ENCODE measurements at places on chromosomes 11 and 22.

- DNase-seq, result no peak
Observed at GRCh38 chr11:132648851-132649250, 883.5 kb downstream of the OPCML start.

GRCh38 chr11:26573896-26574295 is 1.8 kb upstream of the MUC15 start:
- DNase-seq, result no peak

DNA sequence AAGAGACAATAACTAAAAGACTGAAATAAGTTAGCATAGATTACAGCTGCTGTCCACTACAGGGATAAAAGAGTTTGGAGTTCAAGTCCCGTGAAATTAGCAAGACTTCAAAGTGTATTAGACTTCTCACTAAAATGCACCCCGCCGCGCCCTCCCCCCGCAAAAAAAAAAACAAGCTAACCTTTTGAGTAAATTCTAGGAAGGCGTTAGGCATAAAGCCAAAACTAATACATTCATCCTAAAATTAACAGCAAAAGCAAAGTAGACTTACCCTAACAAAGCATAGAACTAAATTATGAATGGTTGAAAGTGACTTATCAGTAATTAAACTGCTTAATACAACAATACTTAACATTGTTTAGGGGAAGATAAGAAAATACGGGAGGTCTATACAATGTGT is 581.0 kb upstream of the CHORDC1 start:
- no peak for DNase-seq

DNA sequence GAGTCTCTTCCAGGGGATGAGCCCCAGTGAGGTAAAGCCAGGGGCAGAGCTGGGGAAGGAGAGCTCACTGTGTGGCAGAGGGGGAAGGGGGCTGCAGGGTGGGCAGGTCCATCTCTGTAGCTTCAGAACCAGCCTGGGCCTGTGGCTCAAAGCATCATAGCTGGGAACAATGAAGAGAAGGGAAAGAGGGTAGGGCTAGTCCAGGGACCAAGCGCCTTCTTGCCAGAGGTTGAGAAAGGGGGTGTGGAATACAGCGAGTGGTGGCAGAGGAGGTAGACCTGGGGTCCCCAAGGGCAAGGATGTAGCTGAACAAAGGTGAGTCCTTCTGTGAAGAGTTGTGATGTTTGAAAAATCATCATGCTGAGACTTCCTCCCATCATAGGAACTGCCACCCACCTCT is 1.2 kb upstream of the PLA2G3 start:
- no peak for DNase-seq

DNA sequence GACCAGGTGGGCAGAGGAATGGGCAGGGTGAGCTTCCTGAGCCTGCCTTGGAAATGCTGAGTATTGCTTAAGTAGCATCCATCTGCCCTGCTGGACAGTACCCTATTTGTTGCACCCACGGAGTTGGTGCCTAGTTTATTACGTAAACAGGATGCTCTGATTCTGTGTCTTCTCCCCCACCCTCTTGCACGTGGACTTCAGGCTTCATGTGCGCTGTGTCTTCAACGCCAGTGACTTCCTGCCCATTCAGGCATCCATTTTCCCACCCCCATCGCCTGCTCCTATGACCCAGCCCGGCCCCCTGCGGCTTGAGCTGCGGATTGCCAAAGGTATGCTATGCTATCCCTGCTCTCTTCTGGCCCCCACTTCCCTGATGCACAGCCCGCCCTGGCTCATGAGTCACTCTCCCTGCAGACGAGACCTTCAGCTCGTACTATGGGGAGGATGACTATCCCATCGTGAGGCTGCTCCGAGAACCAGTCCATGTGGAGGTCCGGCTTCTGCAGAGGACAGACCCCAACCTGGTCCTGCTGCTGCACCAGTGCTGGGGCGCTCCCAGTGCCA is 5.7 kb downstream of the ZP1 start:
- no peak for DNase-seq
